ENCODE measurements at places on chromosomes 11 and 22.
A peak's percentile ranks its signal among the peaks of the same experiment; 100 is the strongest.

DNA sequence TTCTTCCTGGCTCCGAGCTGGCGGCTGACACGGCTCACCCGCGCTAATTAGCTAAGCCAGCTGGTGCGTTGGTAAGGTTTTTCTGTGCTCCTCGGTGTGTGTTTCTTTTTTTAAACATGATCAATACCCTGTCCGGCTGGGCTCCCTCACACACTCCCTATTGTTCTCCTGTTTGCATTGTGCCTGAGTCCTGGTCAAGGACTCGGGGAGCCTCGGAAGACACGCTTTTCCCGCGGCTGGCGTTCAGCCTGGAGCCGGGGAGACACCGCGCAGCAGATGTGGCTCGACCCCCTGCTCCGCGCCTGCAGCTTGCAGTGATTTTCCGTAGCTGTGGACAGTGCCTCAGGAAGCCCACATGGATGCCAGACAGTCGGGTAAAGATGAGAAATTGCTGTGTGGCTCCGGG is 454.9 kb upstream of the CADM1 start:
- DNase-seq: peak; percentile 82

DNA sequence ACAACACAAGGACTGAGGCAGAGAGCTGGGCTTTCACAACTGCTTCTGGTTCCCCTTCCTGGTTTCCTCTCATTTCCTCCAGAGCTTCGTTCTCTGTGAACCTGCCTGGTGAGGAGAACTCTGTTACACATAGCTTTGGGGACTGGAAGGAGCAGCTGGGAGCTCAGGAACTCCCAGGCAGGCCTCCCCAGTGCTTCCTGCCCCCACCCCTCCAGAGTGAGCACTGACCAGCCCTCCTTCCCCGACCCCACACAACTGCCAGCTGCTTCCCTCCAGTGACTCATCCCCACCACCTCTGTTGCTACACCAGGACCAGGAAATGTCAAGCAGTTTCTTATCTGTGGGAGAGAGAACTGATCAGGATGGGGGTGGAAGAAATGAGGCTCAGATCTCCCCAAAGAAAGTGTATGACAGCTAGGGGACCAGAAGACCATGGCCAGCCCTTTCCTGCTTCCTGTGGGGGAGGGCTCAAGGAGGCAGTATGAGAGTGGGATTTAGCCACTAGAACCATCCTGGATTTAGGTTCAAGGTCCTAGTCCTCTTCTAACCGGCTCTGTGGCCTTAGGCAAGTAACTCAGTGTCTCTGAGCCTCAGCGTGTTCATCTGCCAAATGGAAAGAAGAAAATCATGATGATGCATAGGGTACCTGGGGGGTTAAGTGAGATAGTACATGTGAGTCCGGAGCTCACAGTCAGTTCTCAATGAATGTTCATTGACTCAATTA is 4.5 kb upstream of the TP53I11 start:
- DNase-seq: no peak

DNA sequence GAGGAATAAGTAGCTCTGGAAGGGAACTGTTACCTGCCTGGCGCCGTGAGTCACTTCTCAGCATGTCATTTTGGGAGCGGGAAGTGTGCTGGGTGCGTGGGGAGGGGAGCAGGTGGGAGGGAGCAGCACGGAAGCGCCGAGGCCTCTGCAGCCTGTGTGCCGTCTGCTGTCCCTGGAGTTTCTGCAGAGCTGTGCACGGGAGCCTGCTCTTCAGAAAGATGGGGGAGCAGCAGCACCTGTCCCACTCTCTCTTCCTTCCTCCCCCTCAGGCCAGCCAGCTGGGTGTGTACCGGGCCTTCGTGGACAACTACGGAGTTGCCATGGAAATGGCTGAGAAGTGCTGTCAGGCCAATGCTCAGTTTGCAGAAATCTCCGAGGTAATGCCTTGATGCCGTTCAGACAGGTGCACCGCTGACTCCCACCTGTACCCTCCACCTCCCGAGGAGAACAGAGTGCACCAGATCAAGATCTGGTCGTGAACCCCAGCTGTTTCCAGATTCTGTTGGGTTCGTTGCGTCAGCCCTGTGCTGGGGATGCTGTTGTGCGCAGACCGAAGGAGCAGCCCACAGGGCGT is 87.9 kb downstream of the BCR start:
- no peak for DNase-seq

GRCh38 chr11:60842668-60843600 is 1.0 kb downstream of the CCDC86 start:
- DNase-seq: no peak

DNA sequence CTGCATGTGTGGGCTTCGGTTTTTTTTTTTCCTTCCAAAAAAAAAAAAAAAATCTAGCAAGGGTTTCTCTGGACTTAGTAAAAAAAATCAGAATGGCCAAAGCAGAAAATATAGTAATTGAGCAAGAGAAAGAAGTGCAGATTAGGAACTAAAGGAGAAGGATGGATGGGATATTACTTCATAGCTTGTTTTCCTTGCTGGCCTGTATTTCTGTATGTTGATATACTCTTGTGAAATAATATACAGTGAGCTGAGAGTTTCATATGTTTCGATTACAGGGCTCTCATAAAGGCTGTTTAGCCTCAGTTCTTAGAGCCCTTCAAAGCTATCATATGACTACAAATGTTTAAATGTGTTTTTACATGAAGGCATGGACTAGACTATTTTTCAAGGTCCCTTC is 34.3 kb upstream of the NFRKB start:
- DNase-seq: no peak
